Stimulated activated CD4-positive, alpha-beta T cell treated with anti-CD3 and anti-CD28 coated beads, Interleukin-15, amount 100 ng/mL, for 24 hours (primary cell): ENCODE measurements at places on chromosomes 6 and 20.

- no peak for DNase-seq
Measured at GRCh38 chr6:154474648-154475428, 35.6 kb downstream of the CNKSR3 start.

DNA sequence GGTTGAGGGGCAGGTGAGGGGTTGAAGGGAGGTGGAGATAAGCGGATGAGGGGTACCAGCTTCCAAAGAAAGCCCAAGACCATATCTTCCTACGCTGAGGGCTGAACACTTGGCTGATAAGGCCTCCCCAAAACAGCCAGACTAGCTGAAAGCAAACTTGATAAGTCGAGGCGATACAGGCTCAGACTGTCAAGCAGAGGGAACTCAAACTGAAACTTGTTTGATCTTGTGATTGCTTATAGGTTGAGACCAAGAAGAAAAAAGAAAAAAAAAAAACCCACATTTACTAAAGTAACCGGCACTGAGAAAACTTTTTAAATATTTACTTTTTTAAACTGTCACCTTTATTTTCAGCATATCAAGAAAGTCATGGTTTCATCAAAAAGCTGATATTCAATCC is 73.6 kb downstream of the TRERF1 start:
- peak; percentile 43 for DNase-seq

GRCh38 chr20:45363611-45364492 is 896 bp downstream of the SYS1 start:
- DNase-seq: no peak

DNA sequence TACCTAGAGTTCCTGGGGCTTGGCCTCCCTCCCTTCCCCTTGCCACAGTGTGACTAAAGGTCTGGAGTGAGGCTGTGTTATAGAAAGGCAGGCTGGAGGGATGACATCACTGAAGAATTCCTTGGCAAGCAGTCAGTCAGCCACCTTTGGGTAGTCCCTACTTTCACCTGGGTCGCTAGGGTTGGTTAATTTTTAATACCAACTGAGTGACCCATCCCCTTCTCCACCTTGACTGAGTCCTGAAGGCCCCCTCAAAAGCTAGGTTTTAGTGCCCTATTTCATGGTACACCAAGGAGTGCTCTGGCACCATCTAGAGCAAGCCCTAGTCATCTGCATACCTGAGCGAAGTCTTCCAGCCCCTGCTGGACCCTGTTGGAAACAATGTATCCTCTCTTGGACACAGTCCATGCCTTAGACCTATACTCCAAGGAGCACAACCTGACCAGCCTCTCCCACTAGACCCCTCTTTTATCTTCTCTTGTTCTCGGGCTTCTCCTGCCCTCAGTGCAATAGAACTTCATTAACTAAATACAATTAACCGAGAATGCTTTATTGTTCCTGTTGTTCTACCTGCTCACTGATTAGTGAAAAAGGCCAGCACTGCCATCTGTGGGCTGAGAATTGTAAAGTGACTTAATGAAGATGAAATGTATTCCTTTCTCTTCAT is 44.6 kb downstream of the RIN2 start:
- no peak for DNase-seq

GRCh38 chr6:2839195-2839981 is 2.3 kb downstream of the SERPINB1 start:
- DNase-seq: no peak

GRCh38 chr6:39191236-39191930 is 37.9 kb downstream of the KCNK5 start:
- DNase-seq: no peak

GRCh38 chr6:45667300-45667699 is 289.6 kb upstream of the SUPT3H start:
- no peak for DNase-seq

- DNase-seq: no peak
Measured at GRCh38 chr20:615514-615913, 5.4 kb upstream of the TCF15 start.

DNA sequence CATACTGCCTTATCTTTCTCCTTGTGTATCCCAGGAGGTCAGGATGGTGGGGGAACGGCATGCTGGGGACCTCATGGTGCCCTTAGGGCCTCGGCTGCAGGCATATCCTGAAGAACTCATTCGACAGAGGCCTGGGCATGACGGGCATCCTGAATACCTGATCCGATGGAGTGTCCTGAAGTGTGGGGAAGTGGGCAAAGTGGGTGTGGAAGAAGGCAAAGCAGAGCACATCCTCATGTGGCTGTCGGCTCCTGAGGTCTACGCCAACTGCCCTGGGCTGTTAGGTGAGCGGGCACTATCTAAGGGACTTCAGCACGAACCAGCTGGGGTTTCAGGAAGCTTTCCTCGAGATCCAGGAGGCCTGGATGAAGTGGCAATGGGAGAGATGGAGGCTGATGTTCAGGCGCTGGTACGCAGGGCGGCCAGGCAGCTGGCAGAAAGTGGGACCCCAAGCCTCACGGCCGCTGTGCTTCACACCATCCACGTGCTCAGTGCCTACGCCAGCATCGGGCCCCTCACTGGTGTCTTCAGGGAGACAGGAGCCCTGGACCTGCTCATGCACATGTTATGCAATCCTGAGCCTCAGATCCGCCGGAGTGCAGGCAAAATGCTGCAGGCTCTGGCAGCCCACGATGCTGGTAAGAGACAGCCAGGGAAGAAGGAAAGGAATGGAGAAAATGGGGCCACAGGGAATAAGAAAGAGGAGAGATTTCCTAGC is 2.4 kb downstream of the CUL9 start:
- no peak for DNase-seq

GRCh38 chr6:14375930-14376329 is 258.4 kb downstream of the CD83 start:
- DNase-seq: no peak

DNA sequence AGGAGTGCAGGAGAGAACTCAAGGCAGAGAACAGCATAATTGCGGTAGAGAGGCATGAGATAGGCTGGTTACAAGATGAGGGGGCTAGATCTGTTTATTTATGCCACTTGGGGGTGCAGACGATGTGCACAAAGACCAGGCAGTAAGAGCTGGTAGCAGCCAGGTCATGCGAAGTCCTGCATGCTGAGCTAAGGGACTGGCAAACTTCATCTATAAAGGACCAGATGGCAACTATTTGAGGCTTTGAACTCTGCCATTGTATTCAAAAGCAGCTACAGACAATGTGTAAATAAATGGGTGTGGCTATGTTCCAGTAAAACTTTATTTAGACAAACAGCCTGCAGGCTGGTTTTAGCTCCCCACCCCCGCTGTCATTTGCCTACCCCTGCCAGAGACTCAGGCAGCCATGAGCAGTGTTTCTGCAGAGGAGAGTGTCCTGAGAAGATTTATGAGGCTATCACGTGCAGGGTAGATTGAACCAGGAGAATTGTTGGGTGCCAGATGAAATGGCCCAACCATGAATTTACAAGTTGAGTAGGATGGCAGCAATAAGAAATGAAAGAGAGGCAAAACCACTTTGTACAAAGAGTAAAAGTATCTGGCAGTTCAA is 253.4 kb upstream of the MOCS1 start:
- no peak for DNase-seq

GRCh38 chr20:49853640-49854039 is 41.0 kb downstream of the SLC9A8 start:
- DNase-seq: no peak

DNA sequence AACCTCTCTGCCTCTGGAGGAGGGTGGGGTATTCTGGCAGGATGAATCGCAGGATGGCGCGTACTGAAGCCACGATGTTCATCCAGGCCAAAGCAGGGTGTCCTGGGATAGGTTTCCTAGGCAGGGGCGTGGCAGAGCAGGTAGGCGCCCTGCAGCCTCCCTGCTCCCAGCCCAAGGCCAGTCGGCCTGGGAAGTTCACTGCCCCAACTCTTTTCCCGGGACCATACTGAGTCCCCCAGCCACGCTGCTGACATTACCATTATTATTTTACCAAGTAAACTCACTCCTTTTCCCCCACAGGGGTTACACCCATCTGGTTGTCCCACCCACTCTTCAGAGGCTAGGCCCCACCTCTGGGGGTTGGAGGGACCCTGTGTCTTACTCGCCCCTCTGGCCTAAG is 21.8 kb downstream of the SDCBP2 start:
- no peak for DNase-seq
